ENCODE measurements at places on chromosomes 7 and 10. TPM values are rescaled to one million over a fixed set of nuclear protein-coding genes. Genes with fewer than 3 reads are reported as not detected.

DNA sequence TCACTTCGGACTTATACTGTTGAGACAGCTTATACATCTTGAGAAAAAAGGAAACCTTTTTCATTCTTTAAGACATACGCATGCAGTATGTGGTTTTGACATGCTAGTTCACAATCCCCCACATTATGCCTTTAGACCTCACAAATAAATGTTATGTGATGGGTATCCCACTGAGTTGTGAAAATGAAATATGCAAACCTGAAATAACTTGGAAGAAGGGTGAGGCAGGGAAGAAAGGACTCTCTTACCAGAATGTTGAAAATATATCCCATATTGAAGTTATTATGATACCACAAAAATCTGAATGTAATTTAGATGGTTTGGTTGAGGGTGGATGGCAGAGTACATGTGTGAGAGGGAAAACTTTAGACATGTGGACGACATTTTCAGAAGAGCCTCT is 379.8 kb downstream of the BBS9 start:
- DNase-seq: no peak

DNA sequence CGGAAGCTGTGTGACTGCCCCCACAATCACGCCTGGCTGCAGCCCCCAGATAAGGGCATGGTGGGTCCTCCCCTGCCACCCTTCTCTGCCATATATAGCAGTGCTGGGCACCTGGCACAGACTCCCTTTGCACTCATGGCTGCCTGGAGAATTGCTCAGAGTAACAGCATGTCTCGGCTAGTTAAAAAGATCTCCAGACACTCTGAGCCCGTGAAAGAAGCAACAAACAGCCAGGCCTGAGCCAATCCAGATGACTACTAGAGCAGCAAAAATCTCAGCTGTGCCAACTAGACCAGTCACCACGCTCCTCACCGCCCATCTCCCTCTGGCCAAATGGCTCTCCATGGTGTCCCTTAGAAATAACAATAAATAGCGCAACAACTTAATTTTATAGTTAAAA is 71.3 kb downstream of the PARD3 start:
- DNase-seq: no peak

- DNase-seq: no peak
These were observed 25.1 kb downstream of the HDAC9 start for GRCh38 chr7:18520450-18521235.

- DNase-seq: no peak
These were observed 88.6 kb downstream of the LYZL1 start for GRCh38 chr10:29377333-29377961.

DNA sequence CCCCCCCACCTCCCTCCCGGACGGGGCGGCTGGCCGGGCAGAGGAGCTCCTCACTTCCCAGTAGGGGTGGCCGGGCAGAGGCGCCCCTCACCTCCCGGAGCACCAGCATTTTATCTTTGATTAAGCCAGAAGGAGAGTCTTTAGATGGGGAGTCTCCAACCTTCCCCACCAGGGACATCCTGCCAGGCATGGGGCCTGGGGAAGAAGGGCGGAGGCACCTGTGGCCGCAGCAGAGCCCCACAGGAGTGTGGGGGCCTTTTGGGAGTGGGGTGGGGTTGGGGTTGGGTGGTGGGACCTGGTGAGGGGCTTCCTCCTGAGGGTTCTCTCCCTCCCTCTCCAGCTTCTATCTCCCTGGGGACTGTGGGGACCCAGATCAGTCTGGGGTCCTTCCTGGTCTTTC is 18.2 kb downstream of the ZNF783 start:
- no peak for DNase-seq

DNA sequence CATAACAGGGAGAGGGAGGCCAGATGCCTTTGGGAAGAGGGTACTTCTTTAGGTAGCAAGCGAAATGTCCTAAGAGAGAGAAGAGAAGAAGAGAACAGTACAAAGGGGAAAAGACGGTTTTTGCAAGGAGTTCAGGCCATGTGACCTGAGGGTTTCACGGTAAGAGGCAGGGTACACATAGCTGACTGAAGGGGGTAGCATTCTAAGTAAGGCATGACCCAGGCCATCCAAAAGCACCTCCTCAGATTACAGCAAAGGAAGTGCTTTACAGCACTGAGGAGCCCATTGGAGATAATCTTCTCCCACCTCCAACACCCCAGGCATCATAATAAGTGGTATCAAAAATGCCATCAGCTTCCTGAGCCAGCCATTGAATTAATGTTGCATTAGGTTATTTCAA is 258.2 kb upstream of the NPY start:
- no peak for DNase-seq

GRCh38 chr10:43196981-43197833 is 59.0 kb downstream of the CSGALNACT2 start:
- DNase-seq: peak; percentile 20

DNA sequence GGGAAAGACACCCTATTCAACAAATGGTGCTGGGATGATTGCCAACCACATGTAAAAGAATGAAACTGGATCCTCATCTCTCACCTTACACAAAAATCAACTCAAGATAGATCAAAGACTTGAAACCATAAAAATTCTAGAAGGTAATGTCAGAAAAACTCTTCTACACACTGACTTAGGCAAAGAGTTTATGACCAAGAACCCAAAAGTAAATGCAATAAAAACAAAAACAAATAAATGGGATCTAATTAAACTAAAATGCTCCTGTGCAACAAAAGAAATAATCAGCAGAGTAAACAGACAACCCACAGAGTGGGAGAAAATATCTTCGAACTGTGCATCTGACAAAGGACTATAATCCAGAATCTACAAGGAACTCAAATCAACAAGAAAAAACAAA is 504.2 kb upstream of the MBL2 start:
- DNase-seq: no peak

- DNase-seq: no peak
These were observed 232.5 kb upstream of the IGFBP3 start for GRCh38 chr7:46153583-46153950.

GRCh38 chr10:131167036-131167860 is 144.3 kb downstream of the TCERG1L start:
- DNase-seq: no peak

DNA sequence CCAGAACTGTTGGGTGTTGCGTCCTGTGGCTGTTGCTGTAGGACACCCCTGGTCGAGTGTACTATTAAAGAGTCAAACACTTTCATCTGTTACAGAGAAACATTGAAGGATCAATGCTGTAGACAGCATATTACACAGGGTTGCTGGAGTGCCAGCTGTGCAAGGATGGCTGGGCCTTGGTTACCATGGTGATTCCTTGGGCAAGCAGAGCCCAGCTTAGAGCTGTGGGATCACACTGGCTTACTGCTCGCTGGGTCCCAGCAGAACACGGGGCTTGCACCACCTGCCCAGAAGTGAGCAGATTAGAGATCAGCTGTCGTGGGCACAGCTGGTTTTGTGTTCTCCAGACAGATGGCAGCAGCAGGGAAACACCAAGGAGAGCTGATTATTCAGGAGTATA is 76.0 kb downstream of the GPR141 start:
- no peak for DNase-seq

DNA sequence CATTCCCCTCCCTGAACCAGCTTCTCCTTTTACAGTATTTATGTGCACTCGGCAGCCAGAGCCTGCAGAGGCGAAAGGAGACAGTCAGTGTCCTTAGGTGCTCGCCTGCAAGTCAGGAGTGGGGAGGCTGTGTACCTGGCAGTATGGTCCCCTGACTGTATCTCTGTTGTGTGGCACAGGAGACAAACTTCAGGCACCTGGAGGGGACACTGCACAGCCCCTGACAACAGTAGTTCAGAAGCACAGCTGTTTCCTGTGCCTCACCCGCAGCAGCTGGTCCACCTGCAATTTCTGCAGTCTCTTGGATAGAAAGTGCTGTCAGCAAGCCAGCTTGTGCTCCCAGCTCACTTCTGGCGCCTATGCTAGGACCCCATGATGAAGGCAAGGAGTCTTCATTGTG is 73.4 kb upstream of the LAMB4 start:
- DNase-seq: no peak

GRCh38 chr7:16933296-16934279 is 51.8 kb upstream of the AGR3 start:
- DNase-seq: no peak

DNA sequence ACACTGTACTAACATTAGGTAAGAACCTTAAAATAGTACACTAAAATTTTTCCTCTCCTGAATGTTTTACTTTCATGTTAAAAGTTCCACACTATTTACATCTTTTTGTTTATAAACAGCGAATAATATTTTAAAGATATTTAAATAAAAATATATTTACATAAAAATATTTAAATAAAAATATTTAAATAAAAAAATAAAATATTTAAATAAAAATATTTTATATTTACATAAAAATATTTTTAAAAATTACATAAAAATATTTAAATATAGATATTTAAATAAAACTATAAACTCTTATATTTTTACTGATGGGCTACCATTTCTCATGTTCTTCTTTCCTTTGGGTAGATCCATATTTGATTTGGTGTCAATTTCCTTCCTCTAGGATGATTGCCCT is 619.0 kb downstream of the ANKRD7 start:
- no peak for DNase-seq

- DNase-seq: no peak
These were observed 244.3 kb upstream of the PHYHIPL start for GRCh38 chr10:58932126-58932525.

- DNase-seq: no peak
These were observed 86.8 kb upstream of the STEAP1B start for GRCh38 chr7:22586786-22587140.

DNA sequence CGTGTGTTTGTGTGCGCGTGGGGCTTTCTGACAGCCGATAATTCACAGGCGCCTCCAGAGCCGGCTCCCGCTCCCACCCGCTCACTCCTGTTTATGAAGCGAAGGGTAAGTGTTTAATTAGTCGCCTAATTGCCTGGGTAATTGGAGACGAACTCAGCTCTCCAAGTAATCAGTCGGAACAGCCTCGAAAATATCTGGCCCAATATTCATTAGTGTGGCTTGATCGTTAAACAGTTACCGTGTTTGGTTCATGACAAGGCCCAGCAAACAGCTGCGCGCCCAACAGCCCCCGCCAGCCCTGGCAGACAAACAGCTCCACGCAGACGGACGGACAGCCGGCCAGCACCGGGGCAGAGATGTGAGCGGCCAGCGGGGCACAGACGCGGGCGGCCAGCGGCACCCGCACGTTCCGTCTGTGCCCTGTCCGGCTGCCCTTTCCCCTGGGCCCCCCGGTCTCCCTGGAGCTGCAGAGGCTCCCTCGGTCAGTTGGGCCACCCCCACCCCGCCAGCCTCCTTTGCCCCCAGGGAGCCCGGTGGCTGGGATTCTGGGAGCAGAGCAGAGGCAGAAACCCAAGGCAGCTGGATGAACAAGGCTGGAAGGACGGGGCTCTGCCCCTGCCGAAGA is 98.2 kb downstream of the UNCX start:
- DNase-seq: no peak

- DNase-seq: no peak
These were observed 84.6 kb downstream of the XPNPEP1 start for GRCh38 chr10:109838592-109839244.

DNA sequence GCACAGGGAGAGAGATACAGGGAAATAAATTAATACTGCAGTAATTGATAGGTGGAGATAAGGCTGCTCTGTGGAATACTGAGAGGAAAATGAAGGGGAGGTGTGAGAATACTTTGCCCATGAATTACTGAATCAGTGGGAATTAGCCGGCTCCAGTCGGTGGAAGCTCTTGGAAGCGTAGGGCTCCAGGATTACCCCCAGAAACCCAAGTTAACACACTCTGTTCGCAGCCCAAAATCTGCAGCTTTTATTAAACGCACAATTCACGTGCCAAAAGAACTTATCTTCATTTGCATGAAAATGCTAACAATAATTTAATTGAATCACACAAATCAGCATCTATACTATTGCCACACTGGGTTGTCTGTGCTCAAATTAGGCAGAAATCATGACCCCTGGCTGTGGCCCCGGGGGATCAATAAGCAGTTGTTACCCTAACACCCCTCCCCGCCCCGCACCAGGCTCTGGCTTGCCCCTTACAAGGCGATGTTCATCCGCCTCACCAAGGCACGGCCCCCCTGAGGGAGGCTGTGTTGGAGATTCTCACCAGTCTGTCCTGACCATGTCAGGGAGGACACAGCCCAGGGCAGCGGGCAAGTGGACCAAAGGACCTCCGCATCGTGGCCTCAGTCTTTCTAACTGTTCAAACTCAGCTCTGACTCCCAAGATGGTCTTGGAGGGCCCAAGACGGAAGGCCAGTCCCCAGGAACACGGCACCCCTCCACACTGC is 48.4 kb upstream of the MGMT start:
- no peak for DNase-seq

DNA sequence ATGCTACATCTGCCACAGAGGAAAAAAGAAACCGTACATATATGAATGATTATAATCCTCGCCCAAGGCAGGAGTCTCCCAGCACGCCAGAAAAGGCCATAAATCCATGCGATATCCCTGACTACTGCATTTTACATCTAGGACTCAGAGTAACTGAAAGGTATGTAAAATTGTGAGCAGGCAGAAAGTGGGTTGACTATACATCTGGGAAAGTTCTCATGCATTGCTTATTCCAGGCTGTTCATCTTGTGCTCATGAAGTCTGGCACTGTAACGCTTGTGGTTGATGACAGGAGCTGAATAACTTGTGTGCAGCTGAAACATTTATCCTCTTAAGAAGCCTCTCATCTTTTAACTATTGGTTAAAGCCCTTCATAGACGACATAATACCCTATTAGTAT is 193.4 kb upstream of the STEAP4 start:
- no peak for DNase-seq

DNA sequence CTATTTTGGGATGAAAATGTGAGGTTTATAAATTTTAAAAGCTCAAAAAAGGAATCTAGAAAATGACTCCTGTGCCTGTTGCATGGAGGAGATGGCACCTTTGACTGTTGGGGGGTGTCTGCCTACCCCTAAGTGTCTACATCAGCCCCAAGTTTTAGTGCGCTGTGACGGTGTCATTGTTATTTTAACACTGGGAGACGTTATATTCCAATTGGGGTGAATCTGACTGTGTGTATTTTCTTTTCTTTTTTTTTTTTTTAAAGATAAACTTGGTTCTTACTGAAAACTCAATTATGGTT is 517 bp downstream of the SRGN start:
- no peak for DNase-seq

GRCh38 chr7:117193564-117193963 is 129.3 kb downstream of the WNT2 start:
- DNase-seq: no peak

LRRD1 gene
- not detected for total RNA-seq

SCIN gene
- total RNA-seq: not detected

PRLHR gene
- total RNA-seq: 0.08 TPM

UNCX gene
- not detected for total RNA-seq

CHST15 gene
- total RNA-seq: 16.5 TPM

SLC16A12 gene
- 1.5 TPM for total RNA-seq

NEURL1 gene
- total RNA-seq: 3.9 TPM

DLG5 gene
- total RNA-seq: 5.4 TPM

PPP1R3C gene
- total RNA-seq: 34.6 TPM

LEP gene
- not detected for total RNA-seq

GIMAP4 gene
- 15.6 TPM for total RNA-seq

NSUN6 gene
- total RNA-seq: 17.1 TPM

ZPBP gene
- 0.14 TPM for total RNA-seq

CH25H gene
- 0.08 TPM for total RNA-seq

SPDYE2B gene
- not detected for total RNA-seq

MYOZ1 gene
- total RNA-seq: 0.23 TPM

AEBP1 gene
- 13.3 TPM for total RNA-seq

RNLS gene
- 4.1 TPM for total RNA-seq

All from liver (tissue), 10 donors.